ENCODE measurements at places on chromosomes 3 and 15.
A peak's percentile ranks its signal among the peaks of the same experiment; 100 is the strongest.

GRCh38 chr3:113263020-113263419 is 51.7 kb downstream of the BOC start:
- no peak for DNase-seq

- DNase-seq = no peak
Measured at GRCh38 chr3:93910097-93910496, 63.6 kb downstream of the PROS1 start.

DNA sequence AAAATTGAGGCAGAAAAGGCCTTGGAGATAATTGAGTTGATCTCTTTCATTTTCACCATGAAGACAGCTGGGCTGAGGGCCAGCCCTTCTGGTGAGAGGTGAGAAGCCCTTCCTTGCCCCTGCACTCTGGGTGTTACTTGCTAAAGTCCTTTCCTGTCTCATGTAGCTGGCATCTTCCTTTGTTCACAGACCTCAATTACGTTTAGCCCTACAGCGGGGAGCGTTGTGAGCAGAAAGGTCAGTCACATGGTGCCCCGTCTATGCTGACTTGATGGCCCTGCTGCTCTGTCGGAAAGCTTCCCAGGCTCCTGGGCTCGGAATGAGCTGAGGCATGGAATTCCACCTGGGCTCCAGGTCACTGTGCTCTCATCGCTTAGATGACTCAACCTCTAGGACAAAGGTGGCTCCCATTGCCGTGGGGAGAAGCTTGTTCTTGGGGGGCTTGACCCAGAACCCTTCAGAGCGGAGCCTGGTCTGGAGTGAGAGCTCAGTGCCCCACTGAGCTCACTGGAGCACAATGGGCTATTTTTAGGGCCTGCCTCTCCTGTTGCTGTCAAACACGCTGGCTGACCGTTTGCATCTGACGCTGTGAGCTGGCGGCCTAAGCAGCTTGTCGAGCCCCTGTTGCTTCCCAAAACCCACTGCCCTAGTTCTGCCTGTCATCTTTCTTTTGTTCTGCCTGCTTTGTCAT is 47.0 kb downstream of the RPLP1 start:
- no peak for DNase-seq

DNA sequence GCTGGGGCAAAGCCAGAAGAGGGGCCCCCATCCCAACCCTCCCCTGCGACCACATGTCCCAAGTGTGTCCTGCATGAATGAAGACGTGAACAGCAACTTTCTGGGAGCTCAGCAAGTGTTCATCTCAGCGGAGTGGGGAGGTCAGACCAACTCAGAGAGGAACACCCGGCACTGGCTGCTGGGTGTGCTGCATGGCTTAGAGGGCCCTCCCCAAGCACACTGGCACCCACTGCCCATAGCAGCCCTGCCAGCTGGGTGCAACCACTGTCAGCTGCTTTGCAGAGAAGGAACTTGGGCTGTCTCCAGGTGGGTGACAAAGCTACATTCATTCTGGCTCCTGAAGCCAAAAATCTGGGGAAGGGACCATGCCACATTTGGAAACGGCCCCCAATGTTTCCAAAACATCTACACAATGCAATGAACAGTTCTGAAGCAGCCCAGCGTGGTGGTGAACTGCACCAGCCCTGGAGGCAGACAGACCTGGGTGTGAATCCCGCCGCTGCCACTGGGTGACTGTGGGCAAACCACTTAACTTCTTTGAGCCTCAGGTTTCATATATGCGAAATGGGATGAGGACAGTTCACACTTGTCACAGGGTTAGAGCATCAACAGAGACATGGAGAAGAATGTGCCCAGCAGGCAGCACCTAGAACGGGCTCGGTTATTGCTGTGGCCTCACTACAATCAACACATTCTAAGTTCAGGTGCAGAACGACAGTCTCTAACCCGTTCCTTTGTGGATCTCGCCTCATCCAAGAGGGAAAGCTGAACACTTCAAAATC is 145.4 kb downstream of the NUP210 start:
- DNase-seq = no peak

DNA sequence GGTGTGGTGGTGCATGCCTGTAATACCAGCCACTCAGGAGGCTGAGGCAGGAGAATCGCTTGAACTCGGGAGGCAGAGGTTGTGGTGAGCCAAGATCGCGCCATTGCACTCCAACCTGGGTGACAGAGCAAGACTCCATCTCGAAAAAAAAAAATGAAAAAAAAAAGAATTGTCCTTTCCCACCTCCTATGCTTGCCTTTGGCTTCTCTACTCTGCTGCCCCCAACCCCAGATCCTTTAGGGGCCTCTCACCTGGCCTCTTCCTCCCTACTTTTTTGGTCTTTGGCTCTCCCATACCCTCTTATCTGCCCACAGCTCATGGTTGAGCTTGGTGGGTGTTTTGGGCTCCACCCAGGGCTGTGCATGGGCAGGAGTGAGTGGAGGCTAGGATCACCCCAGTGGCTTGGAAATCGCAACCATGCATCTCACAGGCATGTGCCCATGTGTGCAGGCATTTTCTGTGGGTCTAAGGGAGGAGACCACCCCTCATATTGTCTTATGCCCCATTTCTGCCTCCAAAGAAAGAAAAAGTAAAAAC is 2.1 kb upstream of the SHISA5 start:
- no peak for DNase-seq

- DNase-seq = no peak
Measured at GRCh38 chr3:186483611-186484340, 60.4 kb downstream of the CRYGS start.

DNA sequence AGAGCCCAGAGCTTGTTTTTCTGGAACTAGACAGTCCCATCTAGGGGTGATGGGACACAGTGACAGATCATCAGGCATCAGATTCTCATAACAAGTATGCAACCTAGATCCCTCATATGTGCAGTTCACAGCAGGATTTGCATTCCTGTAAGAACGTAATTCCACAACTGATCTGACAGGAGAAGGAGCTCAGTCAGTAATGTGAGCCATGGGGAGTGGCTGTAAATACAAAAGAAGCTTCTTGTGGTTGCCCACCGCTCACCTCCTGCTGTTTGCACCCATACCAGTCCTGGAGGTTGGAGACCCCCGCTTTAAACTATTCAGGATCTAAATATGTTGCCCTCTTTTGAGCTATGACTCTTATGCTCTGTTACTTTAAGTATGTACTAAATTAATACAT is 167.3 kb downstream of the ALCAM start:
- no peak for DNase-seq

DNA sequence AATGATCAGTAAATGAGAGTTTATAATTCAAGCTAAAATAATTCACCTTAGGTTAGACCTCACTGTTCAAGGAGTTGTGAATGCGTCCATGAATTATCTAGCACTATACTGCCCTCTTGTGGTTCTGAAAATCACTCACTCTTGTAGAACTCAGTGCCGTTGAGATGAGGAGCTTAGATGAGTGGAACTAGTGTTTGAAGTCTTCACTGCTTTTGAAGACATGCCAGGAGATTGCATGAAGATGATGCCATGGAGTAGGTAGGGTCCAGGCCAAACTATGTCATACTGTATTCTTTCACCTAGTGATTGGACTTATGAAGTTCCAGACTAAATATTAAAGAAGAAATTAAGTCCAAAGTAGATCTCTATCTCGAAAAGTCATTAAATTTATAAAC is 28.8 kb downstream of the LYSMD4 start:
- DNase-seq = peak; percentile 0

DNA sequence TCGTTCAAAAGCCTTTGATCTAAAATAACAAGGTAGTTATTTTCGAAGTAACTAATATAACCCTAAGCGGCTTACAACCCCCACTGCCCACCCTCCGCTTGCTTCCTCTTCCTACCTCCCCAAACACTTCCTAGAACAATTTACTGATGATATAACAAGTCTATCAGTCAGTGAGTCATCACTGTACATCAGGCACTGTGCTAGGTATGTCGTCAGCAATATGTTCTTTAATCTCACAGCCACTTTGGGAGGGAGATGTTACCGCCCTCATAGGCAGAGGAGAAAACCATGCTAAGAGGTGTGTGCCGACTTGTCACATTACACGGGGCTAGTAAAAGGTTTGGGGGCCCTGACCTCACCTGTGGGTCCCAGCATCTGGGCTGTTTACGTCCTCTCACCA is 381.8 kb downstream of the EPHB1 start:
- no peak for DNase-seq

DNA sequence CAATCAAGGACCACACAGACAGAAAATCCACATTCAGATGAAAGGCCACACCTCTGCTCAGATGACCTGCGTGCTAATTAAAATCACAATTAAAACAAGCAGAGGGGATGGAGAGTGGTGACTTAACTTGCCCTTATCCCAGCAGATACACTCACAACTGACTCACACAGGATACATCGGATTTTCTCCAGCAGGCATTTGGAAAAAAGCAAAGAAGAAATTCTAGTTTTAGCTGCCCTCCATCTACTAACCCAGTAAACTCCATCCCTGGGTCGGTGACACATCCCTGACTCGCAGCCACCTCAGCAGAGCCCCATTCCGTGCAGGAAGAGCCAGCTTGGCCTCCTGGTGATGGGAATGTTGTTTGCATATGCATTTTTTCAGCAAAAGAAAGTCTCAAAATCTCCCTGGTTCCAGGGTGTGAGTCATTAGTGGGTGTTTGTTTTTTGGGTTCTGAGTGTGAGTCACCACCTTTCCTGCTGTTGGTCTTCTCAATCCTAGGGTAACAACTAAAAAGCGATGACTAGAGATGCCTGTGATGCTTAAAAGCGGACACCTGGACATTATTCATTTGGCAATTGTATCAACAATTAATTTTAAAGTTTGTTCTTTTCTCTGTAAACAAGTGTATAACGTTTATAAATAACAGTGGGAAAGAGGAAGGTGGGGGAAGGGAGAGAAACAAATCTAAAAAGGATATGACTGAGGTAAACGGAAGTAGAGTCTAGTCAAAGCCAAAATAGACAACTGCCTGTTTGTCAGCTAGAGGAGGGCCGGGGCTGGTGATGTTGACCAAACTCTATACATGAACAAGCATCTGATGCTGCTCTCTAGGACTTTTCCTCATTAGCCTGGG is 49.8 kb upstream of the SLC4A7 start:
- DNase-seq = no peak

DNA sequence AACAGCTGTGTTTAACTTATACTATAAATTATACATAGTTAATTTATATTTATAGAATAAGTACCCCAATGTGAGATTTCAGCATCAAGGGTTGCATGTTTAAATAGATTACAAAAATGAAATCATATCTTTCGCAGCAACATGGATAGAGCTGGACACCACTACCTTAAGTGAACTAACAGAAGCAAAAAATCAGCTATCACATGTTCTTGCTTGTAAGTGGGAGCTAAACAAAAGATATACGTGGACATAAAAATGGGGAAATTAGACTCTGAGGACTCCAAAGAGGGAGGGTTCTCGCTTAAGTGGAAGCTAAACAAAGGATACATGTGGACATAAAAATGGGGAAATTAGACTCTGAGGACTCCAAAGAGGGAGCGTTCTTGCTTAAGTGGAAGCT is 626.5 kb upstream of the DPPA4 start:
- peak; percentile 96 for DNase-seq

DNA sequence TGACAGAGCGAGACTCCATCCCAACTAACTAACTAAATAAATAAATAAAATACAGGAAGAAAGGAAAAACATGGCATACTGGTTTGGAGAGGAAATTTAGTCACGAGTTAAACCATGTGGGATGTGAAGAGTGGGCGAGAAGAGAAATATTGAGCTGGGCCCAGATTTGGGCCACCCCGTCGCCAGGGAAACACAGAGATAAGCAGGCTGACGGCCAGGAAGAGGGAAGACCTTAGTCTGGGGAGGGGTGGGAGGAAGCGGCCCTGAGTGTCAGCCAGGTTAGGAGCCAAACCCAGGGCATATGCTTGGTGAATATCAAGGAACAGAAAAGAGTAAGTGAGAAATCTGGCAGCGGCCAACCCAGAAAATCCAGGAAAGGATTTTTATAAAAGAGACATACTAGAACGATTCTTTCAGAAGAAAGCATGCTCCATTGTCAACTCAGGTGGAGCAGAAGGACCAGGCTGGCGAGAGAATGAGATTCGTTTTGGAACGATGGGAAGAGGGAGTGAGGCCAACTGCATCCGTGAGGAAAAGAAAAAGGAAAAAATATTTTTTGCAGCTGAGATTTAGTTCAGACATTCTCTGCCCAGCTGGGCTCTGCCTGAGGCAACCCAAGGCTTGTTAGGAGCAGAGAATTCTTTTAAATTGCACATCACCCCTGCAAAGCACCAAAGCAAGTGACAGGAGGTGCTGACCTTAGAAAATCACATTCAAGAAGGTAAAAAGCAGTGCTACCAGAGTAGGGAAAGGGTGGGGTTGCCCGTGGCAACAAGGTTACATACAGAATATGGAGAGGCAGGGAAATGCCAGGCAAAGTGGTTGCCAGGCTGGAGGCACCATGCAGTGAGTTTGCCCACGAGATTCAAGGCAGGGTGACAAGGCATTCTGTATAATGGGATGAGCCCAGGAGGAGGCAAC is 59.3 kb upstream of the RAD18 start:
- no peak for DNase-seq

DNA sequence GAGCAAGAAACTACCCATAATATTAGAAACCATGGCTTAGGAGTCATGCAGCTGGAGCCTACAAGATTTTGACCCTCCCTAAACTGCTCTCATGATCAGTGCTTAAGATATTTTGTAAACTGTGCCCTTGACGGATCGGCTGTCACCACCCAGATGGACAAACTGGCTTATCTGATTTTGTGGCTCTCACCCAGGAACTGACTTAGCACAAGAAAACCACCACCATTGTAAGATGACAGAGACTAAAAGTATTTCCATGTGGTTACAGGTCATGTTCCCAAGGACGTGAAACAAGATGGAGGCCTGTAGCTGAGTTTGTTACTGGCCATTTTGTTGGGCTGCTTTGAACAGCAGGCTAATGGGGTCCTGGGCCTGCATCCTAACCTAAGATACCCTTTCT is 940.9 kb downstream of the OTOL1 start:
- no peak for DNase-seq

DNA sequence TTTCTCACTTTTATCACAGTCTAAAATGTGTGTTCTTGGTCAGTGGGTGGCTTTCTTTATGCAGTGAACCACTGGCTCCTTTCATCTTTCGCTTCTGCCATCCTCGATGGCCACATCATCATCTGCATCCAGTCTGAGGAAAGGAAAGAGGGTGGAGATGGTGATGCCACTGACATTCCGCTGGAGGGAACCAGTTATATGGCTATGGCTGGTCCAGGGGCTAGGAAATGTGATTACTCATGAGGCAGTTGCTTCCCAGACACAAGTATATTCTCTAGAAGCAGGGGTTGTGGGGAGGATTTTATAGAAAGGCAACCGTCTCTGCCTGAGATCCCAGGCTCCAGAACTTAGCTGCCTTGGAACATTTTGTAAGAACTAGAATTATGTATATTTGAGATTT is 246.7 kb upstream of the AZI2 start:
- no peak for DNase-seq

DNA sequence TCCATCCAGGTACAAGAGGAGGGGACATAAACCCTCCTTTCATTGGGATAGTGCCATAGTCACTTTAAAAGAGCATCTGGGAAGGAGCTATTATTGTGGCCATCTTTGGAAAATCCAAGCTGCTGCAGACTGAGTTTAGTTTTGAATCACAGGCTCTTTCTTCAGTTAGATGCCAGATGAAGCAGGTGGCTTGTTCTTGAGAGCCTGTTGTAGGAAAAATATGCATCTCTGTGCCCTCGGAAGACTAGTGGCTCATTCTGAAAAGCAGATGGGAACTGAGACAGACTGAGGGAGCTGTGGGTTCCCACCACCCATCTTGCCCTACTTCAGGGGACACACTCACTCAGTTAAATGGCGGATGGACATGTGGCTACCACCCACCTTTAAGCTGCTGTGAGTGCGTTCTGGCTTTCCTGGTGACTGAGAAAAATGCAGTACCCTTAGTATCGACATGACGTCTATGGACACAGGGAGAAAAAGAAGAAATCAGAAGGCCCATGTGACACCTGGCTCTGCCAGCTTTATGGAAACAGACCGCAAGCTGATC is 50.2 kb downstream of the RARB start:
- no peak for DNase-seq

Data from DMS153 (cell line).